ENCODE measurements at places on chromosomes 6 and 20. TPM values are rescaled to one million over a fixed set of nuclear protein-coding genes. Genes with fewer than 3 reads are reported as not detected.

GRCh38 chr20:44660581-44660980 is 9.1 kb upstream of the ADA start:
- peaks cover 27% of the 10 kb centered on the region for H3K36me3 ChIP-seq
- no peaks in the 10 kb centered on the region for H3K27me3 ChIP-seq
- no peak for DNase-seq
- peaks cover 10% of the 10 kb centered on the region for H3K4me1 ChIP-seq

DNA sequence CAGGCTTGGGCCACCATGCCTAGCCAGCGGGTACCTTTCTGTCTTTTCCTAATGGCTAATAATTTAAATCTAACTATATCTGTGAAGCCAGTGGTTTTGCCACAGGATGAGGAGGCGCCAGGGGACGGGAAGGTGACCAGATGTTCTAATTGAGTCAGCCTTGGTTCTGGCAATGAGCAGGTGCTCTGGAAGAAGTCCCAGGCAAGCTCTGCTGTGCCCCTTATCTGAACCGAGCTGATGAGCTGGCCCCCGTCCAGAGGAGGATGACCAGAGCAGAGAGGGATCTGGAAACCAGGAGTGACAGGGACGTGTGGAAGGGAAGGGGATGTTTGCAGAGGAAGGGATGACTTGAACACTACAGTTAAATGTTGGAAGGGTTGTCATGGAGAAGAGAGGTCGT is 46.7 kb downstream of the SLC35D3 start:
- H3K27ac ChIP-seq, result no peak overlapping the region
- H3K36me3 ChIP-seq, result no peaks in the 10 kb centered on the region
- peaks cover 9% of the 10 kb centered on the region for H3K4me1 ChIP-seq
- peaks cover 47% of the 10 kb centered on the region for H3K27me3 ChIP-seq

DNA sequence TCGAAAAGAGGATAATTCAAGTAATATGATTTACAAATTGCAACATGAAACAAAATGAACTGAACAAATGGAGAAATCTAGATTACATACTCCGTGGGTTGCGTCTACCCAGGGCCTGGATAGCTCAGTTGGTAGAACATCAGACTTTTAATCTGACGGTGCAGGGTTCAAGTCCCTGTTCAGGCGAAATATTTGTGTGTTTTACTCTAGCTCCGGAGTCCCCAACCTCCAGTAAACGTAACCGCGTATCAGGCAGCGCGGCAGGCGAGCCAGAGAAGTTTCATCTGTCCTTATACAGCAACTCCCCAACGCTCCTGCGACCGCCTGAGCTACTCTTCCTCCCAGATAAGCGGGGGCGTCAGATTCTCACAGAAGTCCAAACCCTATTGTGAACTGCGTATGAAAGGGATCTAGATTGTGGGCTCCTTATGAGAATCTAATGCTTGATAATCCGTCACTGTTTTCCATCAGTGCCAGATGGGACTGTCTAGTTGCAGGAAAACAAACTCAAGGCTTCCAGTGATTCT is 176.1 kb downstream of the TRIM27 start:
- no peak overlapping the region for H3K27ac ChIP-seq
- no peak overlapping the region for H3K4me3 ChIP-seq
- DNase-seq, result no peak
- H3K27me3 ChIP-seq, result peaks cover 18% of the 10 kb centered on the region

DNA sequence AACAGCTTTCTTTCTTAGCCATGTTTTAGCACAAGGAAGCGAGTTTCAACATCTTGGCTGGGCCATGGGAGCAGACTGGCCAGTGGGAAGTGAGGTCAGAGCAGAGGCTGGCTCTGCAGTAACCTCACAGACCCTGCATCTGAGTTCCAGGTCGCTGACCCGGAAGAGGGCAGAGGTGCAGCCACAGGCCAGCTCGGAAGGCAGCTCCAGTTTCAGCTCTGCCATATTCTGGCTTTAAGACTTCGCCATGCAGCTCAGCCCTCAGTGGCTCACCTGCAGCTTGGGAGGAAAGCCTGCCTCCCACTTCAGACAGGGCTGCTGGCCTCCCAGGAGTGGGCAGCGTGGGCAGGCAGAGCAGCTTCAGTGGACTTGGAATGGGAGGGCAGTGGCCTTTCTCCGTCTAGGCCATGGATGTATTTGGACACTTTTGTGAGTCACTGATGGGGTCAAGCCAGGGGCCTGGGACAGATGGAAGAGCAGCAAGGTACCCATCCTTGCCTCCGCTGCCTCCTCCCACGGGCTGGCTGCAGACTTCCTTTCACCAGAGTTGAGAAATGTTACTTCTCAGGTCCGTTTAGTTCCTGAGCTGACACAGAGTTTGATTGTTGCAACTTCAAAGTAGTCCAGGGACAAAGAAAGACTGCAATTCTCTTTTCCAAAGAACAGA is 18.5 kb downstream of the CST8 start:
- DNase-seq, result no peak
- no peak overlapping the region for H3K27ac ChIP-seq
- H3K4me3 ChIP-seq, result no peak overlapping the region
- H3K36me3 ChIP-seq, result no peaks in the 10 kb centered on the region
- no peaks in the 10 kb centered on the region for H3K4me1 ChIP-seq
- peaks cover 2% of the 10 kb centered on the region for H3K27me3 ChIP-seq

DNA sequence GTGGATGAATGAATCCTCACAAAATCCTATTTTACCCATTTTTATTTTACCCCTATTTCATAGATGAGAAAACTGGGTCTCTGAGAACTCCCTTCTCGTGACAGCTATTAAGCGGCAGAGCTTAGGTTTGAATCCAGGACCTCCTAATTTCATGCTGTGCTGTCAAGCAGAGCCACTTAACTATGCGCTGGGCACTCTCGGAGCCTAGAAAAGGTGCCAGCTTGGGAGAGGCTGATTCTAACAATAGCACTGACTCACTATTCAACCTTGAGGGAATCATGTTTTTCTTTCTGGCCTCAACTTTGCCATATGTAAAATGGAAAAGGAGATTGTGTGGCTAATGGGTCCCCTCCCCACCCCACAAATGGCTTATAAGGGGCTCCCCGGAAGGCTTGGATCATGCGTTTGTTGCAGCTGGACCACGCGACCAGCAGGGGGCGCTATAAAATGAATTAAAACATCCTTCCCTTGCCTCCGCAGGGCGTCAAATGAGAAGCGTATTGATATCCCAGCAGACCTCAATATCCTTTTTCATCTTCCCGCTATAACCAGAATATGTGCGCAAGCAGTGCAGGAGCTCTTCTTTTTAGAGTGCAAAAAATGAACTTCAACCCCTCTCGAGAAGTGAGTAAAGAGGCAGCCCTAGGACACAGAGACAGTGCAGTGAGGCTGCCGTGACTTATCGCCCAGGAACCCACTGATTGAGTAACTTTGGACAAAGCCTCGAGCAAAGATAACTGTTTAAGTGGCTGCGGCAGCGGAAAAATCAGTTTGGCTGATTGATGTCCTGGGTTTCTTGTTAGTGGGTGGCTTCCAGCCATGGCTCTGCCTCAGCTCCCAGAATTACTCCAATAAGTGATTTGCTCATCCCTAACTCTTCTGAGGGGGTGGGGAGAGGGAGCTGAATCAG is 12.8 kb upstream of the PDYN start:
- H3K4me3 ChIP-seq, result no peak overlapping the region
- H3K4me1 ChIP-seq, result no peaks in the 10 kb centered on the region
- H3K27ac ChIP-seq, result no peak overlapping the region
- H3K27me3 ChIP-seq, result peaks cover 16% of the 10 kb centered on the region
- peak; percentile 17 for DNase-seq

- no peak overlapping the region for H3K4me3 ChIP-seq
Measured at GRCh38 chr6:14316651-14317386, 199.2 kb downstream of the CD83 start.

GRCh38 chr20:20259533-20259932 is 108.4 kb upstream of the INSM1 start:
- peaks cover 4% of the 10 kb centered on the region for H3K27me3 ChIP-seq
- no peaks in the 10 kb centered on the region for H3K4me1 ChIP-seq
- DNase-seq, result no peak
- no peak overlapping the region for H3K27ac ChIP-seq

- H3K27me3 ChIP-seq, result no peaks in the 10 kb centered on the region
- no peak overlapping the region for H3K4me3 ChIP-seq
- H3K27ac ChIP-seq, result no peak overlapping the region
Measured at GRCh38 chr20:52943185-52943841, 28.8 kb upstream of the TSHZ2 start.

DNA sequence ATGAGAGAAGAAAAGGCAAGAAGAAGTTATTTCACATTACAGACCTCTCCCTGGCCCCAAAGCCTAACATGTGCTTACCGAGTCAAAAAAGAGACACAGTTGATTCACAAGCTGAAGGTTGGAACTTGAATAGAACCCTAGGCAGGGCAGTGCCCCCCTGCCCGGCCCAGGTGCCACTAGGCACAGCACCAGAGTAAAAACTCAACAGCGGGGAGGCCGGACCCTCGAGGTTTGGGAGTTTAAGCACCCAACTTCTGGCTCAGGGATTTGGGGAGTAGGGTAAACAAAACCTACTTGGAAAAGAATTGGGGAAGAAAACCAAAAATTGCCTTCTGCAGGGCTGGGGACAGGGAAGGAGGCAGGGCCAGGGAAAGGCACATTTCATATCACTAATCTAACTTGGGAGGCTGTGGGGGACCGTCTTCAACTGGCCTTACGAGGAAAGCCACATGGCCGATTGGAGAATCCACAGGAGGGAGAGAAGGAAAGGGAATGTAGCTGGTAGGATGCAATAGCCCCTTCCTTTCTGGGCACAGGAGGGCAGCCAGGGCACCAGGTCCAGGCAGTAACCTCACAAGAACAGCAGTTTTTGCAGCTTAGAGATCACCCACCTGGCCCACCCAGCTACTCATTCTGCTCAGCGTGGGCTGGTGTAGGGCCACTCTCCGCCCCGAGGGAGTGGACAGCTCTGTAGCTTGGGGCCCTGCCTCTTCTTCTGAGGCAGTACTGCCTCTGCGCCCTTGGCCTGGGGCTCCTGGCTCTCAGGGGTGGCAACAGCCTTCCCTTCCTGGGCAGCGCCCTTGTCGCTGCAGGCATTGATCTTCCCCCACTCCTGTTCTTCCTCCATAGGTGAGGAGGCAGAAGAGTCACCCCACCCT is 1.8 kb upstream of the HEBP2 start:
- H3K4me1 ChIP-seq, result peaks cover 18% of the 10 kb centered on the region
- no peak for DNase-seq
- peaks cover 8% of the 10 kb centered on the region for H3K27me3 ChIP-seq
- H3K36me3 ChIP-seq, result peaks cover 11% of the 10 kb centered on the region

- no peaks in the 10 kb centered on the region for H3K4me1 ChIP-seq
- H3K27ac ChIP-seq, result no peak within 1 kb of the TSS
- no peak within 1 kb of the TSS for H3K4me3 ChIP-seq
- H3K27me3 ChIP-seq, result peaks cover 57% of the 10 kb centered on the region
- DNase-seq, result no peak
Measured at GRCh38 chr20:46894579-46894958, at the start of gene EYA2. Gene EYA2, plus strand, starts transcription at chr20:46894843. Its CDS starts 95,168 bp downstream, at chr20:46990011.

GRCh38 chr6:22043284-22043962 is 253.4 kb downstream of the PRL start:
- no peaks in the 10 kb centered on the region for H3K4me1 ChIP-seq
- H3K36me3 ChIP-seq, result no peaks in the 10 kb centered on the region
- no peak overlapping the region for H3K27ac ChIP-seq
- H3K4me3 ChIP-seq, result no peak overlapping the region

- peaks cover 7% of the 10 kb centered on the region for H3K27me3 ChIP-seq
- no peak overlapping the region for H3K4me3 ChIP-seq
- H3K4me1 ChIP-seq, result no peaks in the 10 kb centered on the region
Measured at GRCh38 chr6:7805850-7806214, 79.9 kb downstream of the BMP6 start.

GRCh38 chr6:11771473-11772048 is 7.0 kb downstream of the ADTRP start:
- H3K27me3 ChIP-seq, result peaks cover 8% of the 10 kb centered on the region
- H3K4me3 ChIP-seq, result no peak overlapping the region
- H3K27ac ChIP-seq, result no peak overlapping the region
- no peak for DNase-seq
- H3K4me1 ChIP-seq, result peaks cover 4% of the 10 kb centered on the region

- H3K4me1 ChIP-seq, result peaks cover 22% of the 10 kb centered on the region
- H3K36me3 ChIP-seq, result peaks cover 2% of the 10 kb centered on the region
- DNase-seq, result no peak
- no peak overlapping the region for H3K27ac ChIP-seq
Measured at GRCh38 chr6:41367700-41368099, 32.3 kb downstream of the NCR2 start.

DNA sequence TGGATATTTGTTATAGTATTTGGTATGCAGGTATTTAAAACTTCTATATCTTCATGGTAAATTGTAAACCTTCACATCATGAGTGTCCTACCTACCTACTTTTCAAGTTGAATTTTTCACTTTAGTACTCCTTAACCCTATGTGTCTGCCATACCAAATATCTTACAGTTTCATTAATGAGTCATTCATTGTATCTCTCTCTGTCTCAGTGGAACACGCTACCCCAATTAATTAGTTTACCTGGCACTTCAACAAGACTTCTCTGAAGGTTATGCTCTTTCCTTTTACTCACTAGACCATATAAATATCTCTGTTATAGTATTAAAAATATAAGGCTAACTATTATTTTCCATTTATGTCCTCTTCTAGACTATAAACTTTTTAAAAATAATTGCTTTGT is 123.9 kb upstream of the GJE1 start:
- no peaks in the 10 kb centered on the region for H3K36me3 ChIP-seq
- H3K4me1 ChIP-seq, result peaks cover 4% of the 10 kb centered on the region
- H3K27ac ChIP-seq, result no peak overlapping the region
- DNase-seq, result no peak
- no peak overlapping the region for H3K4me3 ChIP-seq
- H3K27me3 ChIP-seq, result peaks cover 1% of the 10 kb centered on the region

GRCh38 chr6:11607383-11607782 is 69.8 kb downstream of the TMEM170B start:
- H3K4me3 ChIP-seq, result no peak overlapping the region
- H3K36me3 ChIP-seq, result no peaks in the 10 kb centered on the region
- peaks cover 7% of the 10 kb centered on the region for H3K27me3 ChIP-seq
- DNase-seq, result no peak
- H3K27ac ChIP-seq, result no peak overlapping the region
- no peaks in the 10 kb centered on the region for H3K4me1 ChIP-seq

DNA sequence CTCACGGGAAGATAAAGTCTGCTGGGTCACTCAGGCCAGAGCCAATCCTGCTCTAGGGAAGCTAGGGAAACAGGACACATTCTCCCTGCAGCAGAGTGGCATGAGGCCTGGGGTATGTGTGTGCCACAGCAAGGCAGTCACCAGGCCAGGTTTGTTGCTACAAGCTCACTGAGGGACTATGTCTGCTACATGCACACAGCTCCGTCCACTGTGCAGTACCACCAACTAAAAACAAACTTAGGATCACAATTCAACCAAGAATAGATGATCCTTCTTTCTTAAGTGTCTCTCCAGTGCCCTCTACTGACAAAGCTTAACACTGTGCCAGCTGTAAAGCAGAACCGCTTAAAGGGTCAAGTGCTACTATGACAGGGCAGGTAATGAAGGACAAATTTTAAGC is 192.5 kb downstream of the PTPRK start:
- H3K27me3 ChIP-seq, result peaks cover 7% of the 10 kb centered on the region
- no peaks in the 10 kb centered on the region for H3K4me1 ChIP-seq
- no peak overlapping the region for H3K27ac ChIP-seq

GRCh38 chr20:51512645-51513044 is 29.9 kb downstream of the NFATC2 start:
- H3K27ac ChIP-seq, result peak overlapping the region; percentile 70
- H3K4me1 ChIP-seq, result peaks cover 70% of the 10 kb centered on the region
- no peaks in the 10 kb centered on the region for H3K27me3 ChIP-seq

- H3K36me3 ChIP-seq, result no peaks in the 10 kb centered on the region
- DNase-seq, result no peak
- H3K4me1 ChIP-seq, result no peaks in the 10 kb centered on the region
- H3K4me3 ChIP-seq, result no peak overlapping the region
Measured at GRCh38 chr6:40671001-40671693, 84.0 kb upstream of the LRFN2 start.

The OGFRL1 gene
- 4.2 TPM for total RNA-seq

The SLC25A27 gene
- not detected for total RNA-seq

The FRS3 gene
- total RNA-seq, result 5.3 TPM

The KCNK5 gene
- 36.7 TPM for total RNA-seq

The PLAGL1 gene
- 13.6 TPM for total RNA-seq

The ANGPT4 gene
- not detected for total RNA-seq

The BPIFB4 gene
- not detected for total RNA-seq

The SLC35D3 gene
- not detected for total RNA-seq

The DYNLT2 gene
- total RNA-seq, result 2.2 TPM
